ENCODE measurements at places on chromosomes 2 and 18.

DNA sequence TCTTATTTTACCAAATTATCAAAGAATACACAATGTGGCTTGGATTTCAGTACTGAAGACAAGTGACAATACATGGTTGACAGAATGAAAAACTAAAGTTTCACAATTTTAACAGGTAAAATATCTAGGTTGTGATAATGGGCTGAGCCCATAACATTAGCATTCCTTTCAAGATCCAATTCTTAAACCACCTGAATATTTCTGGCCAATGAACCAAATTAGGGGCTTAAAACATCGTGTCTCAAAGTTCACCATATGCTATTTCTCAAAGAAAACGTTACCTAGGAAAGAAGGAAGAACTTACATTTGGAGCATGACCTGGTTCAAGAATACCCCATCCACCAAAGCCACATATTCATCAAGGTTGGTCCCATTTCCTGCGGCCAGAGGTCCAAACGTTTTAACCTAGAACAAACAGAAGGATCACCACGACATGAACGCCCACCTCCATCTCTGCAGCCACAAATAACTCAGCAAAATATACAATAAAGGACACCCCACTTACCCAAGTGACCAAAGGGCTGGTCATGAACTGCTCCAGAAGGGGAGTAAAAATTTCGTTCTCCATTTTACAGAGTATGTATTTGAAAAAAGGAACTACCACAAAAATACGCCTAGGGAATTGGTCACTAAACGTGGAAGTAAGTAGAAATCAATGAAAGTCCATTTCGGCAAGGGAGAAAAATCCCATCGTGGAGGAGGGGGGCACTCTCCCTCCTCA lies 984 bp downstream of the CCDC88A start:
- no peak for DNase-seq

GRCh38 chr18:65938592-65939372 lies 188.0 kb downstream of the CDH7 start:
- DNase-seq, result peak; percentile 3

DNA sequence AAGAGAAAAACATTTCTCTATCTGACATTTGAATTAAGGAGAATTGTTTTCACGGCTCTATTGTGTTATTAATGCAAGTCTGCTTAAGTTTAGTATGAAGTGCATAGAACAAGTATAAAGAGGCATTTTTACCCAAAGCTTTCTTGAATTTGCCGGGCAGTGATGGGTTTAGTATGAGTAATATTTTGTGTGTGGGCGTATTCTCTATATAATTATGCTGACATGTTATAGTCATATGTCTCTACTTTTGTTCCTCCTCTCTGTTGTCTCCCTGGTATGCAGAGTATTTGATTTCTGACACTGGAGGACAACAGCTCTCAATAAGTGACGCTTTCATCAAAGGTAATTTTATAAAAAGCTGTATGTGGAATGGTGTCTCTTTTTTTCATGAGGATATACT lies 45.9 kb downstream of the PIKFYVE start:
- DNase-seq, result no peak

DNA sequence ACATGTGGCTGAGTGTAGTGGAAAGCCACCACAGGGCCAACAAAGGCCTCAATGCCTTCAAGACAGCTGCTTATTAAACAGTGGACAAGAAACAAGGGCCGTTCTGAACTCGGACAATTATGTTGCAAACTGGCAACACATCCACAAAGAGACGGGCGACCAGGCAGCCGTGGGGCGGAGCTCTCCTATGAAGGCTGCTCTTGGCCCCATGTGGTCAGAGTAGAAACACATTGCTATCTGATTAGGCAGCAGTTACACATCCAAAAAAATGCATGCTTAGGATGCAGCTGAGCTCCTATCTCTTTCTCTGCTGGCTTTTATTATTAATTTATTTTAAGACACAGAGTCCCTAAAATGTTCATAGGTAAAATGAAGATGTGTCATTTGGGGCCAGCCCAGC lies 163.4 kb downstream of the TMEM163 start:
- DNase-seq, result no peak

GRCh38 chr2:147547440-147547839 lies 297.4 kb upstream of the ACVR2A start:
- no peak for DNase-seq

GRCh38 chr2:2590141-2590540 lies 259.1 kb upstream of the MYT1L start:
- no peak for DNase-seq

GRCh38 chr2:185137700-185138099 lies 539.4 kb downstream of the ZNF804A start:
- DNase-seq, result no peak

DNA sequence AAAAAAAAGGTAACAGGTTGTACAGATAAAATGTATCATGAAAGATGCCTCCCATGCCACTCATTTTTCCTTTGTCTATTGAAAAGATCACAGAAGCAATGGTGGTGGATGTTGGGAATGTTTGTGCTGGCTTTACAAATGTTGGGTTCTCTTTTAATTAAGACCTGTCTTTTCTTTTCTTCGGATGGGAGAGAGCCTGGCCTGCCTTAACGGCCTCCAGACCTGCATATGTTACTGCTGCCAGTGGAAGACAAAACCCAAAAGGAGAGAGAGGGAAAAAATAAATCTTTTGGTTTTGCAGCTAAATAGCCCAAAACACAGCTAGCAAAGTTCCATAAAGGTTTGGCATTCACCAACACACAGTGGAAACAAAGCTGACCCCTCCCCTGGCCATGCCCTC lies 50.5 kb upstream of the FZD7 start:
- DNase-seq, result no peak

GRCh38 chr2:128024816-128025215 lies 3.0 kb downstream of the SAP130 start:
- no peak for DNase-seq

- DNase-seq, result no peak
These were observed 240.2 kb upstream of the TANK start for GRCh38 chr2:160920061-160920460.

DNA sequence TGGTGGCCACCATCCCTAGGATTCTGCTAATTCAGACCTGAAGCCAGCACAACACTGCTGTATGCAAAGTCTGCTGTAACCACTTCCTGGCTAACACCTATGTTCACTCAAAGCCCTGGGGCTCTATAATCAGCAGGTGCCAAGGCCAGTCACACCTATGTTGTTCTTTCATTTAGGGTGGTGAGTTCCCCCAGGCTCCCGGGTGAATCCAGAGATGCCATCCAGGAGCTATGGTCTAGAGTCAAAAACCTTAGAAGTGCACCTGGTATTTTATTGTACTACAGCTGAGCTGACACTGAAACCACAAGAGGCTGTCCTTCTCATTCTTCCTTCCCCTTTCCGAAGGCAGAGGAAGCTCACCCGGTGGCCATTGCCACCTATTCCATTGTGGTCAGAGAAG lies 46.2 kb upstream of the CCDC141 start:
- DNase-seq, result no peak

Measured in glomerular endothelial cell (primary cell).